ENCODE measurements at places on chromosomes 5 and 9. TPM values are rescaled to one million over a fixed set of nuclear protein-coding genes. Genes with fewer than 3 reads are reported as not detected.

DNA sequence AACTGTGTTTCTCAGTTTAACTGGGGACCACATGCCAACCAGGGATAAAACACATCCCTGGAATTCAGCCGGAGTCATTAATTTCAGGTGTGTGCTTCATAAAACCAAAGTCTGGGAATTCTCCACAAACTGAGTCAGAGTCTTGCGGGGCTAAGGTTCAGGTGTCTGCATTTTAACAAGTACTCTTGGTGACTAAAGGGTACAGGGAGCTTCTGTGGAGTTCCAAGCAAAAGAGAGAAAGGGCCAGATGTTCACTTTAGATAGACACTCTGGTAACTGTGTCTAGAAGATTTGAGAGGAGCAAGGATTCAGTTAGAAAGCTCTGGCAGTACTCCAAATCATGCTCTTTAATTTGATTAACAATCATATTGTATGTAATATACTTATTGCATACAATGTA, 4.0 kb downstream of the NADK2 start:
- DNase-seq: no peak

- DNase-seq: no peak
Measured at GRCh38 chr9:78539188-78539587, 242.3 kb downstream of the PSAT1 start.

Gene C5orf52
- polyA plus RNA-seq: not detected

Gene PCDHGC4
- 1.7 TPM for polyA plus RNA-seq

Gene FYB1
- 4.4 TPM for polyA plus RNA-seq

DNA sequence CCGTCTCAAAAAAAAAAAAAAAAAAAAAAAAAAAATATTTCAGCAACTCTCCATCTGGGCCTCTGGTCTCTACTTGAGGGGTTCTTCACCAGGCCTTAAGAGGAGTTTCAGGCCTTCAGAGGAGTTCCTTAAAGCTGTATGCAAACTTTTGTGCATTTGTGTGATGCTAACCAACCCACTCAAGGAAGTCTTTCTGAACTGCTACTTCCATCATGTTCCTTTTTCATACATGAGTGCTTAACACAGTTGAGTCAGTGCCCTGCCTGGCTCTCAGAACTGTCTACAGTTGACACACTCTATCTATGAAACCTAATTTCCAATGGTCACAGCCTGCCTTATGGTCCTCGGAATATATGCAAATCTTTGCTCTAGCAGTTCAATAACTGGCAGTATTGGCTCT, 146.5 kb downstream of the MEF2C start:
- DNase-seq: no peak

- no peak for DNase-seq
Measured at GRCh38 chr9:12737871-12738270, 36.9 kb upstream of the LURAP1L start.

- no peak for DNase-seq
Measured at GRCh38 chr5:125970631-125971307, 452.4 kb upstream of the GRAMD2B start.

GRCh38 chr5:29662876-29663275, 1530.6 kb upstream of the CDH6 start:
- no peak for DNase-seq

- DNase-seq: no peak
Measured at GRCh38 chr9:93164085-93164484, 19.9 kb upstream of the WNK2 start.

DNA sequence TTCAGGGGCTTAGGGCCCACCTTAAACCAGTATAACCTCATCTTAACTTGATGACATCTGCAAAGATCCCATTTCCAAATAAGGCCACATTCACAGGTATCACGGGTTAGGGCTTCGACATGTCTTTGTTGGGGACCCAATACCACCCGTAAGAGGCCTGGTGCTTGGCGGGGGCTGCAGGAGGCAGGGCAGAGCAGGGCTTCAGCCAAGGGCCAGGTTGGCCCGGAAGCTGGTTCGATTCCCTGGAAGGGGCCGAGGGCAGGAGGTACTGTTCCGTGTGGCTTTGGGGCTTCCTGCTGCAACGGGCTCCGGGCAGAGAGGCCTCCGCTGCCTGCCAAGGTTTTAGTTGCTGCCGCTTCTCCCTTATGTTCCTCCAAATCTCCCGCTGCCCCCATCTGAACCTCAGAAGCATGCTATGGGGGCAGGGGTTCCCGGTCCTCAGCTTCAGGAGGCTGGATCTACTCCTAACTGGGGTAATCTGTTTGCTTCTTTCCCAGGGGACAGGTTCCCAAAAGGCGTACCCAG, 29.8 kb downstream of the MED10 start:
- DNase-seq: no peak

- no peak for DNase-seq
Measured at GRCh38 chr9:127525401-127526188, 74.3 kb downstream of the LRSAM1 start.

GRCh38 chr9:34993502-34994259, 4.1 kb downstream of the DNAJB5 start:
- peak; percentile 29 for DNase-seq

DNA sequence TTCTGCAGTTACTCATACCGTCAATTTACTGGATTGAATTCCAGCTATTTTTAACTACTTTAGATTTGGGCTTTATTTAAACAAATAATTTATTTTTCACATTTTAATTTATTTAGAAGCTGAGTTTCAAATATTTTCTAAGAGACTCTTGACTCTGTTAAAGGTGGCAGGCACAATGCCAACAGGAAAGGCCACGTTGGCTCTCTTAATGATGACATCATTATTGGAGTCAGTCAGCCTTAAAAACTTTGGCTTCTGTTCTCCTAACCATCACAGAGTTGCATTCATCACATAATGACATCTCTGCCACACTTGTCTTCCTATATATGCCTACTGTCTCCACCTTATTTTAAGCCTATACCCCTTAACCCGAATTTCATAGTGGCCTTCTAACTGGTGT, 172.3 kb upstream of the PLPPR1 start:
- no peak for DNase-seq

DNA sequence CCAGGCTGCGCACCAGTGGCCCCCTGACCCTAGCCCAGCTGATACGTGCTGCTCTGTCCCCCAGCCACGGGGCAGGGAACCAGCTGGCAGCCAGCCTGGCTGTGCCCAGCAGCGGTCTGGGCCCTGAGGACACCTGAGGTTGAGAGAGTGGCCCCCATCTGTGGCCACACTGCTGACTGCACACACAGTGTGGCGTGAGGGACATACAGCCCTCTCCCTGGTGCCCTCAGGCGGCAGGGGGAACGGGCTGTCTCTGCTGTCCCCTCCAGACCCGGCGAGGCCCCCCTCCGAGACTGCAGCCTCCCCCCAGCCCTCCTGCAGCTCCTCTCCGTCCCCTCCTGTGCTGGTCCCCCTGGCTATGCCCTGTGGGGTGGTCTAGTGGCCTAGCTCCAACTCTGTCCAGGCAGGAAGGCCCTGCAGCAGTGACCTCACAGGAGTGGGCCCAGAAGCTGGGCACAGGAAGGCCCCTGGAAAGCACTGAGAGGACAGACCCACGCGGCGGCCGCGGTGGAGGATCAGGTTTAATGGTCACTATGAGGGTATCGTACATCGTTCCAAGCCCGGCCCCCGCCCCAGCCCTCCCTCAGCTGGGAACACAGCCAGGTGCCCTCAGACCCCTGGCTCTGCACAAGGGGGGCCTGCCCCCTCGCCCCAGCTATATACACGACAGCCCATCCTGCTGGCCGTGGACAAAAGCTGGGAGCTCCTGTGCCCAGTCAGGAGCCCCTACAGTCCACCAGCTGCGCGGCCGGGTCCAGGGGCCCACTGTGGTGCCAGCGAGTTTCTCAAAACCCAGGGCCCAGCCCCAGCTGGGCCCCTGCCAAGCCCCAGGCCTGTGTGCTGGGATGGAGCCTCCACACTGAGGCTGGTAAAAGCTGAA, 6.8 kb upstream of the ENTPD8 start:
- no peak for DNase-seq

DNA sequence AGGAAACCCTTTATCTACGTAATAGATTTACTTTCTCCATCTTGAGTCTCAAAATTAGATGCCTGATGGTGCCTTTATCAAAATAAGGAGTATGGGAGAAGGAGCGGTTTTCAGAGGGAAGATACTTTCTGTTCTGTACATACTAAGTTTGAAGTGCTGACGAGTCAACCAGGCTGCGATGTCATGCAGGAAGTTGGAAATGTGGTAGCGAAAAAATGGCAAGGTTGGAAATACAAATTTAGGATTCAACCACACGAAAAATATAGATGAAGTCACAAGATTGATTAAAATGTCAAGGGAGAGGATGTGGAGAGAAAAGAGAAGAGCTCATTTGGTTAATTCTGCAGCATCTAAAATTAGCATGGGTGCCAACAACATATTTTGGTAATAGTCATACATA, 129.5 kb downstream of the FOXD1 start:
- no peak for DNase-seq

DNA sequence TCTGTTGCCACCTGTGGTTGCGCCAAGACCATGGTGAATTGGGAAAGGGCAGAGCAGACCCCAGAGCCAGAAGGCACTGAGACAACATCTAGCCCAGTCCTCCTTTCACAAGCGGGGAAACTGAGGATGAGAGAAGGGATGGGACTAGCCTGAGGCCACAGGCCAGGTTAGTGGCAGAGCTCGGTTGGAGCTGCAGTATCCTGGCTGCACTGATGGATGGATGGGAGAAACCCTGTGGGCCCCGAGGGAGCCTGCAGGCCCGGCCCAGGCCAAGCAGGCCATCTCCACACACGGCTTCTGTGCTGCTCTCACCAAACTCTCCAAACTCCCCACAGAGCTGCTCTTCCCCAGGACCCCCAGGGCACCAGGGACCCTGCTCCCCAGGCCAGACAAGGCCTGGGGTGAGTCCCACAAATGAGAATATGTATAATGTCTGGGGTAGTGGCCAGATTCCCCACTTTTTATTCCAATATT, 60.2 kb downstream of the TSTD2 start:
- no peak for DNase-seq

DNA sequence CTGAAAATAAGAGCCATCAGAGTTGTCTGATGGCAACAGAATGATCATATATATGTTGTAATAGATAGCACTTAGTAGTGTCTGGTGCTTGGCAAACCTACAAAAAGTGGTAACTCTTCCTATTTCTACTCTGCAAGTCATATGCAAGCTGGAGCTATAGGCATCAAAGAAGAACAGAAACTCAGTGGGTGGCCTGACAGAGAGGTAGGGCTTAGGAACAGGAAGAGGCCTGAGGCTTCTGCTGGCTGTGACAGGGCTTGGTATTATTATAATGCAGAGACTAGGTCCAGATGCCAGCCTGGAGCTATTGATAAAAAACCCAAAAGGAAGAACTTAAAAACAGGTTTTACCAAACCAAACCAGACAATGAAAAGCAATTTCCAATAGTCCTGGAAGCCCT, 4.4 kb upstream of the DIAPH1 start:
- no peak for DNase-seq

GRCh38 chr5:38515092-38515491, 41.4 kb downstream of the LIFR start:
- no peak for DNase-seq

- DNase-seq: no peak
Measured at GRCh38 chr5:58241389-58241788, 218.5 kb downstream of the PLK2 start.

DNA sequence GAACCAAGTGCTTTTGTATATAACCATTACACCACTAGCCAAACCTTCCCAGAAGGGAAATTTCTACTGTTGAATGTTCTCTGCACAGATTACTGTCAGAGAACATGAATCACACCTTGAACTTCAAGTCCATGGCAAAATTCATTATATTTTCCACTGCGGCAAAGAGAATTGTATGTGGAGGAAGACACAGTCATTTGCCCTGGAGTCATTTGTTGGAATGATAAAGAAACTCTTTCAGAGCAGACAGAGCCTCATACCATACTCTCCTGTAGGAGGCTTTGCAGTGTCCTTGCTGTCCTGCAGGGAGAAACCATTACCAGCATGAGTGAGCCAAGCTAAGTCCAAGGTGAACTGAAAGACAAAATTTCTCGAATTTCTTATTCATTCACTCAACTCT, 369.0 kb downstream of the ARHGEF28 start:
- no peak for DNase-seq

Gene AGXT2
- polyA plus RNA-seq: not detected

DNA sequence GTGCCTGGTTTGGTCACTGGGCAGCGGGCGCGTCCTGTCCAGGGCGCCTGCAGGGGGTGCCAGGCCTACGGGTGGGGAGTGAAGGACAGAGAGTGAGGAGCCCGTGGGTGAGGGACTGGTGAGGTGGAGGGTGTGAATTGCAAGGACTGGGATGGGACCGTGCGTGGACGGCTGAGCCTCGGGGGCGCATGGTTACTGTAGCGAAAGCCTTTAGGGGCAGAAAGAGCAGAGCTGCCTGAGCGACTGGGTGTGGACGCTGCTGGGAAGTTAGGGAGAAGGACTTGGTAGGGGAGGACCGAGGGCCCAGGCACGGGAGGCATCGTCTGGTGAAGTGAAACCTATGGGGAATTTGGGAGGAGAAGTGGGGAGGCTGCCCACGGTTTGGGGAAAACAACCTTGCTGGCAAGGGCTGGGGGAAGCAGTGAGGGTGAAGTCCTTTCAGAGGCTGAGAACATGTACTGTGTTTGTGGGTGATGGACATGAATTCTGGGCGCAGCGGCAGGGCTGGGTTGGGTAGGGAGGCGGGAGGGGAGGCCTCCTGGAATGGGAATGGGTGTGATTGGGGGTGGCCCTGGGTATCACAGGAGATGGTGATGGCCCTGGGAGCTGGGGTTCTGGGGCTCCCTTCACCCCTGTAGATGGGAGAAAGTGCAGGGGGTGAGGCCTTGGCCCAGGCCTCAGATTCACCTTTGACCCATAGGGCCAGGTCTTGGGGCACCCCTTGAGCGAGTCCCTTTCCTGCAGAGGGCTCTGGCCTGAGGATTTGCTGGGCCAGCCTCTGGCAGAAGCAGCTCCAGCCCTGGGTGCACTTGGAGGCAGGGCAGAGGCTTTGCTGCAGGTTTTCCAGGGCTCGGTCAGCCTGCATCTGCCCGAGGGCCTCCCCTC, 1.7 kb upstream of the TOR4A start:
- DNase-seq: no peak

DNA sequence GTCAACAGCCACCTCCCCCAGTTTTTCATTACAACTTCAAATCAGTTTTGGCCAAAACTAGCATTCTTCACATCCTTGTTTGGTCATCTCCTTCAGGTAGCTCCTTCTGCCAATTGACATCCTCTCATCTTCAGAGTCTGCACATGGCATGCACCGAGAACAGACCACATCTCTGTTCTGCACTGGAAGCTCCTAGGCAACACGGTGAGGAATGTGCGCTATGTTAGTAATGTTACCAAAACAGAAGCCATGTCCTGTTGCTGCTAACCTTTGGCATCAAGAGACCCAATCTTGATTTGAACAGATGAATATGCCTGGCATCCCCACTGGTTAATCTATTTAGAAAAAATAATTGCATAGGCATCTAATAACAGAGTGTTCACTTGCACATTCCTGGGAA, 5.1 kb upstream of the HK3 start:
- DNase-seq: no peak

Gene RPP25L
- polyA plus RNA-seq: 26.2 TPM

Gene HTR1A
- 0.09 TPM for polyA plus RNA-seq

DNA sequence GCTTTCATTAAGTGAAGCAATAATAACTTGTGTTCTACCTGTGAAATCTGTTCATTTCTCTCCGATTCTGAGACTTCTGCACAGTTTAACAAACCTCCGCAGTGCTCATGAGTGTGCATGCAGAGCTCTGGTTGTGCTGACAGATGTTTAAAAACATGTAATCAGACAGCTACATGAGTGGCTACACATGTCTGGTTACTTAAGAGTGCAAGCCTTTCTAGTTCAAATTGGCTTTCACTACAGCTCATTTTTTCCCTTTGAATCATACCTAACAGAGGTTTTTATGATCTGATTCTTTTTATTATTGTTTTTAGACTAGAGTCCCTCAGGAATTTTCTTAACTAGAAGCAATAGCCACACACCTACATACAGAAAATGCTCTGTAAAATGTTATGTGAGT, 310.2 kb downstream of the ARRDC3 start:
- DNase-seq: peak; percentile 36
